CD8-positive, alpha-beta memory T cell (primary cell): ENCODE measurements at places on chromosomes 6 and 20.

- no peak overlapping the region for H3K4me3 ChIP-seq
- H3K36me3 ChIP-seq, result no peaks in the 10 kb centered on the region
- no peaks in the 10 kb centered on the region for H3K27me3 ChIP-seq
- no peak for DNase-seq
- no peaks in the 10 kb centered on the region for H3K4me1 ChIP-seq
Observed at GRCh38 chr6:41814629-41815028, 27.1 kb downstream of the TOMM6 start.

DNA sequence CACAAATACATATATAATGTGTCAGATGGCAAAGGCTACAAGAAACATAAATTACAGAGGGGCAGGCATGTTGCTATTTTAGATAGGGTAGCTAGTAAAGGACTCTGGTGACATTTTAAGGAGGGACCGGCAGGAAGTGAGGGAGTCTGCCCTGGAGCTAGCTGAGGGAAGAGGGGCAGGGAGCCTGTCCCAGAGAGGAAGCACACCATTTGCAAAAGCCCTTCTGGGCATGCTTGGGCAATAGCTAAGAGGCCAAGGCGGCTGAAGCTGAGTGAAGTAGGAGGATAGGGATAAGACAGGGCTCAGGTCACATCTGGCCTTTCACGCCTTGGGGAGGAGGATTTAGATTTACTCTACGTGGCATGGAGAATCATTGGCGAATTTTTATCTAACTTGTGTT lies 96.2 kb downstream of the RTN4IP1 start:
- H3K27me3 ChIP-seq, result no peaks in the 10 kb centered on the region
- no peak overlapping the region for H3K4me3 ChIP-seq
- H3K36me3 ChIP-seq, result peaks cover 18% of the 10 kb centered on the region
- H3K27ac ChIP-seq, result no peak overlapping the region
- DNase-seq, result no peak

DNA sequence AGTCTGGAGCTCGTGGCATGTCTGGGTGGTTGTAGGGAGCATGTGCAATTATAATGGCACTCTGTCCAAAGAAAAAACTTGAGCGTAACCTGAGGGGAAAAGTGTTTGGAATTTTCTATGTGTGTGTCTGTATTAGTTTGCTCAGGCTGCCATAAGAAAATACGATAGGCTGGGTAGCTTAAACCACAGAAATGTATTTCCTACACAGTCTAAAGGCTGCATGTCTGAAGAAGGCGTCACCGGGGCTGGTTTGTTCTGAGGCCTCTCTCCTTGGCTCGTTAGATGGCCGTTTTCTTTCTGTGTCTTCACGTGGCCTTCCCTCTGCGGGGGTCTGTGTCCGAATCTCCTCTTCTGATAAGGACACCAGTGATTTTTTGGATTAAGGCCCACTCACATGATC lies 59.0 kb downstream of the IGF2R start:
- no peaks in the 10 kb centered on the region for H3K4me1 ChIP-seq
- no peak for DNase-seq
- H3K4me3 ChIP-seq, result no peak overlapping the region
- H3K36me3 ChIP-seq, result peaks cover 24% of the 10 kb centered on the region
- no peaks in the 10 kb centered on the region for H3K27me3 ChIP-seq

DNA sequence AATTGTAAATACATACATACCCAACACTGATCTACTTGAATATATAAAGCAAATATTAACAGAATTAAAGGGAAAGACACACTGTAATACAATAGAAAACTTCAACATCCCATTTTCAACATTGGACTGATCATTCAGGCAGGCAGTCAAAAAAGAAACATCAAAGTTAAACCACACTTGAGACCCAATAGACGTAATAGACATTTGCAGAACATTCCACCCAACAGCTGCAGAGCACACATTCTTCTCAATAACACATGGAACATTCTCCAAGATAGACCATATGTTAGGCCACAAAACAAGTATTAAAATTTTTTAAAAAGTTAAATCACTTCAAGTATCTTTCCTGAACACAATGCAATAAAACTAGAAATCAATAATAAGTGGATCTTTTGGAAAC lies 698.2 kb downstream of the COL12A1 start:
- H3K27me3 ChIP-seq, result no peaks in the 10 kb centered on the region
- no peak overlapping the region for H3K27ac ChIP-seq
- no peak overlapping the region for H3K4me3 ChIP-seq
- no peaks in the 10 kb centered on the region for H3K4me1 ChIP-seq

GRCh38 chr20:50943069-50943468 lies 11.8 kb upstream of the ADNP start:
- H3K36me3 ChIP-seq, result peaks cover 59% of the 10 kb centered on the region
- DNase-seq, result no peak
- no peaks in the 10 kb centered on the region for H3K27me3 ChIP-seq
- no peak overlapping the region for H3K4me3 ChIP-seq

DNA sequence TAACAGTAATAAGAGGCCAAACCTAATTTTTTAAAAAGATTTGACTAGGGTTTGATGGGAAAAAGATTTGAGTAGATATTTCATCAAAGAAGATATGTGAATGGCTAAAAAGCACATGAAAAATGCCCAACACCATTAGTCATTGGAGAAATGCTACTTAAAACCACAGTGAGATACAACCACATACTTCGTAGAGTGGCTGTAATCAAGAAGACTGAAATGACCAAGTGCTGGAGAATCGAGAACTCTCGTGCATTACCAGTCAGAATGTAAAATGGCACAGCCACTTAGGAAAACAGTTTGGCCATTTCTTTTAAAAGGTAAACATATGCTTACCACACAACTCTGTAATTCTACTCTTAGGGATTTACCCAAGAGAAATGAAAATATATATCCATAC lies 175.5 kb downstream of the EYA2 start:
- no peaks in the 10 kb centered on the region for H3K27me3 ChIP-seq
- DNase-seq, result no peak
- H3K4me3 ChIP-seq, result no peak overlapping the region
- H3K27ac ChIP-seq, result no peak overlapping the region
- no peaks in the 10 kb centered on the region for H3K4me1 ChIP-seq

- H3K27me3 ChIP-seq, result no peaks in the 10 kb centered on the region
- peaks cover 34% of the 10 kb centered on the region for H3K4me1 ChIP-seq
- no peak overlapping the region for H3K4me3 ChIP-seq
- no peak for DNase-seq
- H3K27ac ChIP-seq, result peak overlapping the region; percentile 41
Observed at GRCh38 chr6:26030716-26031115, 56.5 kb upstream of the HFE start.

DNA sequence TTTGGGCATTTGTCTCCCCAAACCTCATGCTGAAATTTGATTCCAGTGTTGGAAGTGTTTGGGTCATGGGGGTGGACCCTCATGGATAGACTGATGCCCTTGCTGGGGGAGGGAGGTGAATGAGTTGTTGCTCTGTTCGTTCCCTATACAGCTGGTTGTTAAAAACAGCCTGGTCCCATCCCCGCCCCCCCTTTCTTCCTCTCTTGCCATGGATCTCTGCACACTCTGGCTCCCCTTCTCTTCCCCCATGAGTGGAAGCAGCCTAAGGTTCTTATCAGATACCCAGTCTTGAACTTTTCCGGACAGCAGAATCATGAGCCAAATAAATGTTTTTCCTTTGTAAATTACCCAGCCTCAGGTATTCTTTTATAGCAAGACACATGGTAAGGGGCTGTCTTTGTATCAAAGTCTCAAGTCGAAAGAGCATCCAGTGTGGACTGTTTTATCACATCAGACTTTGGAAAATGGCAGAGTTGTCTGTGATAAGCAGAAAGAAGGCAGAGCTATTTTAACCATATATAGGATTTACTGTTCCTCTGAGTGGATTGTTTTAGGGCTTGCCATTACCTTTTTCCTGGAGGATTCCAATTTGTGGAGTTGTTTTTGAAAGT lies 31.2 kb downstream of the SLC9A8 start:
- no peak overlapping the region for H3K4me3 ChIP-seq
- H3K36me3 ChIP-seq, result peaks cover 14% of the 10 kb centered on the region
- DNase-seq, result no peak
- no peaks in the 10 kb centered on the region for H3K4me1 ChIP-seq
- no peak overlapping the region for H3K27ac ChIP-seq

DNA sequence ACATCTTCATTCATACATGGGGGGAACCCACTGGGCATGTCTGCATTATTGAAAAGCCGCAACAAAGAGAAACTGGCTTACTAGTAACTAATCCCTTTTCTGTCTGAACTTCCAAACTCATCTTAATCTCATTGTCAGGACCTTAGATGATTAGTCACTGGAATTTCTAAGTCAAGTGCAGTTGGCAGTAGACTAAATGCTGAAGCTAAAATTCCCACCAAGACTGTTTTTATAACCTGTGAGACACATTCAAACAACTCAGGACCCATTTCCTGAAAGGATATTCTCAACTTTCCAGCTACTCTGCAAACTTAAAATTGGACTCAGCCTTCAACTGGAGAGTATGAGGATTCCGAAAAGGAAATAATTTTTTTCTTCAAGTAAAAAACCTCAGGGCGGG lies 94.8 kb upstream of the SCAF8 start:
- H3K27me3 ChIP-seq, result no peaks in the 10 kb centered on the region
- no peaks in the 10 kb centered on the region for H3K4me1 ChIP-seq
- H3K4me3 ChIP-seq, result no peak overlapping the region
- DNase-seq, result no peak
- no peak overlapping the region for H3K27ac ChIP-seq
- no peaks in the 10 kb centered on the region for H3K36me3 ChIP-seq

DNA sequence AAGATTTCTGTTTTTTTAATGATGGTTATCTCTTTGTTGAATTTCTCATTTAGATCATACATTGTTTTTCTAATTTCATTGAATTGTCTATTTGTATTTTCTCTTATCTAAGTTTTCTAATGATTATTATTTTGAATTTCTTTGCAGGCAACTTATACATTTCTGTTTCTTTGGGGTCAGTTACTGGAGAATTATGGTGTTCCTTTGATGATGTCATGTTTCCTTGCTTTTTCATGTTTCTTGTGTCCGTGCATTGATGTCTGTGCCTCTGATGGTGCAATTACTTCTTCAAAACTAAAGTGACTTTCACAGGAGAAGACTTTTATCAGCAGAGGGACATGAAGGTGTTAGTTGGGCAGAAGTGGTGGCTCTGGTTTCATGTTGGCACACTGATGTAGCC lies 270.7 kb upstream of the MOCS1 start:
- no peak overlapping the region for H3K4me3 ChIP-seq
- H3K4me1 ChIP-seq, result no peaks in the 10 kb centered on the region
- H3K36me3 ChIP-seq, result no peaks in the 10 kb centered on the region
- no peak for DNase-seq

DNA sequence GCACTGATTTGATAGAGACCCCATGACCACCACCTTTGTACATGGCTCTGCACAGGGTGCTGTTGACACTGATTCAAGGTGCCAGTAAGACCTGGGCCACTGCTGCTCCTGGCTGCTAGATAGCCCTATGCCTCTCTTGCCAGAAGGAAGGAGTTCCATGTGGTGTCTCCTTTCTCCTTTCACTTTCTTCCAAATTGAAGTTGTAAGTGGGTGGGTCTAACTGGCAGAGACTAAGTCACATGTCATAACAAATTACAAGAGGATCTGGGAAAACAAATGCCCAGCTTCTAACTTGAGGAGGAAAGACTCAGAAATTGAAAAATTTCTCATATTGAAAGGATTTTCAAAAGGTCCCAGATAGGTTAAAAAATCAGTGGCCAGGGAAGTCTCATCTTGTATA lies 116.8 kb downstream of the TFAP2B start:
- H3K27me3 ChIP-seq, result no peaks in the 10 kb centered on the region
- H3K4me3 ChIP-seq, result no peak overlapping the region
- no peak overlapping the region for H3K27ac ChIP-seq
- DNase-seq, result no peak
- no peaks in the 10 kb centered on the region for H3K36me3 ChIP-seq

- H3K4me1 ChIP-seq, result peaks cover 5% of the 10 kb centered on the region
- no peaks in the 10 kb centered on the region for H3K36me3 ChIP-seq
- no peak for DNase-seq
- H3K27me3 ChIP-seq, result no peaks in the 10 kb centered on the region
Observed at GRCh38 chr20:2519115-2519809, 10.5 kb upstream of the ZNF343 start.

GRCh38 chr6:104411302-104411701 lies 448.4 kb downstream of the HACE1 start:
- H3K4me3 ChIP-seq, result no peak overlapping the region
- H3K27me3 ChIP-seq, result no peaks in the 10 kb centered on the region
- H3K4me1 ChIP-seq, result no peaks in the 10 kb centered on the region
- no peak overlapping the region for H3K27ac ChIP-seq
- H3K36me3 ChIP-seq, result no peaks in the 10 kb centered on the region

GRCh38 chr6:161359618-161359945 lies 85.7 kb upstream of the AGPAT4 start:
- H3K27me3 ChIP-seq, result no peaks in the 10 kb centered on the region
- no peaks in the 10 kb centered on the region for H3K4me1 ChIP-seq
- no peak overlapping the region for H3K4me3 ChIP-seq

- no peaks in the 10 kb centered on the region for H3K27me3 ChIP-seq
- peaks cover 19% of the 10 kb centered on the region for H3K4me1 ChIP-seq
- H3K36me3 ChIP-seq, result no peaks in the 10 kb centered on the region
- no peak overlapping the region for H3K27ac ChIP-seq
- no peak overlapping the region for H3K4me3 ChIP-seq
Observed at GRCh38 chr6:156419594-156419993, 357.6 kb upstream of the ARID1B start.

- H3K36me3 ChIP-seq, result no peaks in the 10 kb centered on the region
- no peak for DNase-seq
- peaks cover 3% of the 10 kb centered on the region for H3K27me3 ChIP-seq
- H3K4me3 ChIP-seq, result no peak overlapping the region
- no peak overlapping the region for H3K27ac ChIP-seq
- H3K4me1 ChIP-seq, result no peaks in the 10 kb centered on the region
Observed at GRCh38 chr6:11592294-11592906, 54.9 kb downstream of the TMEM170B start.

- no peaks in the 10 kb centered on the region for H3K27me3 ChIP-seq
- no peak overlapping the region for H3K4me3 ChIP-seq
- H3K36me3 ChIP-seq, result no peaks in the 10 kb centered on the region
- H3K4me1 ChIP-seq, result peaks cover 98% of the 10 kb centered on the region
Observed at GRCh38 chr6:75608304-75608703, 6.6 kb downstream of the SENP6 start.

GRCh38 chr6:140957386-140957785 lies 1175.3 kb upstream of the GJE1 start:
- DNase-seq, result no peak
- no peak overlapping the region for H3K4me3 ChIP-seq
- H3K36me3 ChIP-seq, result no peaks in the 10 kb centered on the region
- H3K4me1 ChIP-seq, result no peaks in the 10 kb centered on the region
- no peaks in the 10 kb centered on the region for H3K27me3 ChIP-seq

- H3K4me1 ChIP-seq, result no peaks in the 10 kb centered on the region
- H3K36me3 ChIP-seq, result no peaks in the 10 kb centered on the region
- DNase-seq, result no peak
- no peak overlapping the region for H3K4me3 ChIP-seq
Observed at GRCh38 chr20:50043573-50044352, 61.0 kb downstream of the SNAI1 start.

- no peak overlapping the region for H3K27ac ChIP-seq
- no peaks in the 10 kb centered on the region for H3K27me3 ChIP-seq
- no peak for DNase-seq
- no peak overlapping the region for H3K4me3 ChIP-seq
Observed at GRCh38 chr6:116446399-116446798, 14.8 kb upstream of the CALHM6 start.

- no peak for DNase-seq
- no peak overlapping the region for H3K4me3 ChIP-seq
- H3K27ac ChIP-seq, result no peak overlapping the region
Observed at GRCh38 chr6:42509765-42510164, 54.1 kb upstream of the UBR2 start.

GRCh38 chr6:126716032-126716431 lies 376.1 kb downstream of the CENPW start:
- no peak overlapping the region for H3K4me3 ChIP-seq
- H3K4me1 ChIP-seq, result no peaks in the 10 kb centered on the region
- no peaks in the 10 kb centered on the region for H3K27me3 ChIP-seq
- no peaks in the 10 kb centered on the region for H3K36me3 ChIP-seq
- H3K27ac ChIP-seq, result no peak overlapping the region
